Glutamatergic neuron (in vitro differentiated cells): ENCODE measurements at places on chromosomes 5 and 9.

- no peak overlapping the region for H3K4me3 ChIP-seq
- H3K27me3 ChIP-seq, result peaks cover 3% of the 10 kb centered on the region
- no peak overlapping the region for H3K27ac ChIP-seq
Measured at GRCh38 chr9:116654059-116654355, 33.1 kb upstream of the TRIM32 start.

DNA sequence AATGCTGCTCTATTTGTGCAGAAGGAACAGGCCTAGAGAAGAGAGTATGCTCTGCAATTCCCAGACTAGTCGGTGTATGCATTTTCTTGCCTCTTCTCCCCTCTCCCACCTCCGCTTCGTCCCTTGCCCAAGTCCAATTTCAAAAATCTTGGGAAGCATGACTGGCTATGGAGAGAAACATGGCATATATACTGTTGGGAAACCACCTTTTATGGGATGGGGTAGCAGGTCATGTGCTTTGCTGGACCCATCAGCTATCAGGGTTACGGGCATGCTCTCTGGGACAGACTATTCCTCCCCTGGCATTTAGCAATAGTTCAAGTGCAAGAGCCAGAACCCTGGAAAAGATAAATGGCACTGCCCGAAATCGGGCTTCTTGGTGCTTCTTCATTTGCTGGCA, 12.0 kb downstream of the ISL1 start:
- H3K4me3 ChIP-seq, result peak overlapping the region; percentile 36
- H3K36me3 ChIP-seq, result peaks cover 23% of the 10 kb centered on the region
- no peak overlapping the region for H3K27ac ChIP-seq
- no peak for DNase-seq
- H3K4me1 ChIP-seq, result peaks cover 60% of the 10 kb centered on the region
- peaks cover 29% of the 10 kb centered on the region for H3K27me3 ChIP-seq

GRCh38 chr5:130279386-130279785, 375.1 kb downstream of the CHSY3 start:
- no peaks in the 10 kb centered on the region for H3K27me3 ChIP-seq
- H3K4me1 ChIP-seq, result no peaks in the 10 kb centered on the region
- H3K4me3 ChIP-seq, result no peak overlapping the region
- H3K27ac ChIP-seq, result no peak overlapping the region
- no peak for DNase-seq
- no peaks in the 10 kb centered on the region for H3K36me3 ChIP-seq

- H3K36me3 ChIP-seq, result no peaks in the 10 kb centered on the region
- peaks cover 7% of the 10 kb centered on the region for H3K4me1 ChIP-seq
- DNase-seq, result peak; percentile 31
- peaks cover 16% of the 10 kb centered on the region for H3K27me3 ChIP-seq
- H3K4me3 ChIP-seq, result peak overlapping the region; percentile 93
- no peak overlapping the region for H3K27ac ChIP-seq
Measured at GRCh38 chr9:97220894-97221477, 86.5 kb upstream of the CCDC180 start.

GRCh38 chr5:129094924-129095899, 663 bp downstream of the ISOC1 start:
- H3K36me3 ChIP-seq, result no peaks in the 10 kb centered on the region
- peaks cover 3% of the 10 kb centered on the region for H3K27me3 ChIP-seq
- peak; percentile 59 for DNase-seq

DNA sequence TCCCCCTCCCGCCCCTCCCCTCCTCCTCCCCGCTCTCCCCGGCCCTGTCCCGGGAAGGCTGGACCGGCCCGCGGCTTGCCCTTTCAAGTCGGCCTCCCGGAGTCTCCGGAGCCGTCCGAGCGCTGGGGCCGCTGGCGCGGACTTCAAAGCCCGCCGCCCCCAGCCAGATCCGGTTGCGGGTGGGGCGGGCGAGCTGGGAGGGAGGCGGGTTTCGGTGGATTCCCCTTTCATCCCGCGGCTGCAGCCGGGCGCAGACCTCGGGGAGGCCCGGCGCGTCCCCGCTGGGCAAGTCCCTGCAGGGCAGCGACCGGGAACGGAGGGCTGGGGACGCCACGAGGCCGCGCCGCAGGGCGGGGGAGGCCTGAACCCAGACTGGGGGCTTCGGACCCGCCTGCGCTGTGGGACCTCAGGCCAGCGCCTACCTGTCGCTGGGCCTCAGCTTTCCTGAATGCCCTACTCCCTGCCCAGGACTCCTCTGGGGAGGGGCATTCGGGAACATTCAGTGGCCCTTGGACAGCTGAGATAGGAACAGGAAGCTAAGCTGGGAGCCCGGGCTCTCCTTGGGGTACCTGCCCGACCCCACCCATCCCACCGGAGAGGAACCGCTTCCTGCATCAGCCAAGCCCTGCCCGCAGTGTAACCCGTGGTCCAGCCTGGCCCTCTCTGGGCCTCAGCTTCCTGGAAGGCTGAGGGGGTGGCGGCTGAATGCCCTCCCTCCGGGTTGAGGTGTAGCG, 23.4 kb downstream of the C9orf50 start:
- no peak overlapping the region for H3K27ac ChIP-seq
- no peaks in the 10 kb centered on the region for H3K36me3 ChIP-seq
- H3K4me1 ChIP-seq, result peaks cover 22% of the 10 kb centered on the region

- H3K27ac ChIP-seq, result no peak overlapping the region
- no peak overlapping the region for H3K4me3 ChIP-seq
- peaks cover 16% of the 10 kb centered on the region for H3K4me1 ChIP-seq
Measured at GRCh38 chr5:177511796-177512675, 2.4 kb upstream of the DOK3 start.

DNA sequence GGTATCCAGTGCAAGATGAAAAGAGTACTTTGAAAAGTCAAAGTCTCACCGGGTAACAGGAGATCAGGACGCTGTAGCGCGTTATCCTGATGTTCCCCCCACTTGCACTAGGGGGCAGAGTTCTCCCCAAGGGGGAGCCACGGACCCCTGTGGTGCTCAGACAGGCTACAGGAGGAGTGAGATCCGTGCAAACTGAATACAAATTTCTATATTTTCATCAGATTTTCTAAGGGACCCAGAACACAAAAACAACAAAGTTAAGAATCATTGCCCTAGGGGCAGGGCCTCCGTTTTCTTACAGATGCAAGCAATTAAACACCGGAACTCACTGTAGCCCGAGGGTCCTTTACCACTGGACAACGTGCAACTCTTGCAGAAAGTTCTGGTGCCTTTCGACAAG, 2.0 kb downstream of the MYO10 start:
- peak overlapping the region; percentile 83 for H3K4me3 ChIP-seq
- peaks cover 3% of the 10 kb centered on the region for H3K27me3 ChIP-seq
- DNase-seq, result peak; percentile 85

DNA sequence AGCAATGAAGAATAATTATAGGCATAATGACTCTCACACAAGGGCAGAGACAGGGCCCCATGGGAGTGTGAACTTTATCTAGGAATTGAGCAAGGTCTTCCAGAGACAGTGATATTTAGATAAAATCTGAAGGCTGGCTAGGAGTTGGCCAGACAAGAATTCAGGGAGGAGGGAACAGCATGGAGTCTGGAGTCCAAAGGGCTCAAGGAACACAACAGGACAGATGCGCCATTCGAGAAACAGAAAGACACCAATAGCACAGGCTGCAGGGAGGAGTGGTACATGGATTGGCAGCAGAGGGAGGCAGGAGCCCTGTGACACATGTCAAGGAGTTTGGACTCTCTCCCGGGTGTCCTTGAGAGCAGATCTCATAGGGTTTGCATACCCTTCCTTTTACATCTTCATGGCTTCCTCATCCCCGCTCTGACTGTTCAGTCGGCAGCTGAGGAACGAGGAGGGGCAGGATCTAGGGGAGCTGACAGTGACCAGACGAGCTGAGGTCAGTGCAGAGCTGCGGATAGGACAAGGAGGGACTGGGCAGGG, 64.0 kb upstream of the XPA start:
- no peak overlapping the region for H3K4me3 ChIP-seq
- H3K27ac ChIP-seq, result no peak overlapping the region
- no peak for DNase-seq
- no peaks in the 10 kb centered on the region for H3K4me1 ChIP-seq
- H3K36me3 ChIP-seq, result peaks cover 6% of the 10 kb centered on the region

- H3K27ac ChIP-seq, result no peak overlapping the region
- no peaks in the 10 kb centered on the region for H3K4me1 ChIP-seq
- H3K36me3 ChIP-seq, result no peaks in the 10 kb centered on the region
- no peaks in the 10 kb centered on the region for H3K27me3 ChIP-seq
- no peak overlapping the region for H3K4me3 ChIP-seq
Measured at GRCh38 chr9:110919609-110920008, 118.7 kb downstream of the LPAR1 start.

- DNase-seq, result no peak
- no peaks in the 10 kb centered on the region for H3K27me3 ChIP-seq
- H3K4me1 ChIP-seq, result no peaks in the 10 kb centered on the region
- no peak overlapping the region for H3K4me3 ChIP-seq
- no peaks in the 10 kb centered on the region for H3K36me3 ChIP-seq
- no peak overlapping the region for H3K27ac ChIP-seq
Measured at GRCh38 chr5:89972901-89973300, 436.7 kb downstream of the CETN3 start.

DNA sequence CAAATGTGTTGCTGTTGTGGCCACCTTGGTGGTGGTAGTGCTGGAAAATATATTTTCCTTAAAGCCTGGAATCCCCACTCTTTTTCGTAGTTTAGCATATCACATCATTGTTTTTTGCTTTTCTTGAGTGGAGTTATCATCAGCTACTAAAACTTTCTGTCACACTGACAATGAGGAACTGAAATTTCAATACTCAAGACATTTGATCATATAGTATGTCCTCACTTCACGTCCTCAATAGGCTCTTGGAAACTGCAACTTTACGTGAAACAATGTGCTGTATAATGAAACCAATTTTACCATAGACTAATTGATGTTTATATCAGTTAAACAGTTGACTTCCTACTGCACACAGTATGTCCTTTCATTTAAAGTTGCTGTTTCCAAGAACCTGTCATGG, 265.8 kb downstream of the ADGRV1 start:
- H3K27ac ChIP-seq, result no peak overlapping the region
- no peaks in the 10 kb centered on the region for H3K4me1 ChIP-seq
- no peak overlapping the region for H3K4me3 ChIP-seq
- no peaks in the 10 kb centered on the region for H3K36me3 ChIP-seq
- no peaks in the 10 kb centered on the region for H3K27me3 ChIP-seq
- no peak for DNase-seq

- H3K4me3 ChIP-seq, result peak overlapping the region; percentile 95
- H3K27me3 ChIP-seq, result peaks cover 5% of the 10 kb centered on the region
- H3K4me1 ChIP-seq, result peaks cover 9% of the 10 kb centered on the region
Measured at GRCh38 chr5:94618029-94618492, 343 bp downstream of the KIAA0825 start.

GRCh38 chr5:81768935-81769452, 18.1 kb upstream of the SSBP2 start:
- no peak overlapping the region for H3K27ac ChIP-seq
- H3K36me3 ChIP-seq, result no peaks in the 10 kb centered on the region
- H3K4me3 ChIP-seq, result no peak overlapping the region
- no peak for DNase-seq
- no peaks in the 10 kb centered on the region for H3K27me3 ChIP-seq

- H3K27ac ChIP-seq, result no peak overlapping the region
- no peak for DNase-seq
- H3K4me1 ChIP-seq, result peaks cover 12% of the 10 kb centered on the region
- no peak overlapping the region for H3K4me3 ChIP-seq
- no peaks in the 10 kb centered on the region for H3K36me3 ChIP-seq
- H3K27me3 ChIP-seq, result peaks cover 9% of the 10 kb centered on the region
Measured at GRCh38 chr9:136586391-136586953, 40.6 kb upstream of the NOTCH1 start.

DNA sequence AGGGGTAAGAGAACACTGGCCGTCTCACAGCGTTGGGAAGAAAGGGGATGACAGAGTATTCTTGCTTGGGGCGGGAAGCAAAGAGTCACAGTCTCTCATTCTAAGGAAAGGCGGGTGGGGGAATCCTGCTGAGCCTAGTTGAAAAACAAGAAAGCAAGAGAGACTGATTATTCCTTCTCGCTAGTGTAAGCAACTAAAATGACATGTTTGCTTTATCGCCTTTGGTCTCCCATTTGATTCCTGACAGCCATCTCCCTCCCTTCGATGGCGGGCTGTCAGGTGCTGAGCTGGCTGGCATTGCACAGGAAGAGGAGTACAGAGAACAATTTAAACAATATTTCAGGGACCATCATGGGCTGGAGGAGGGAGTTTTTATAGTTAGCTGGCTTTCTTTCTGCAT, 331.3 kb downstream of the ASTN2 start:
- no peaks in the 10 kb centered on the region for H3K36me3 ChIP-seq
- peaks cover 11% of the 10 kb centered on the region for H3K27me3 ChIP-seq
- H3K27ac ChIP-seq, result no peak overlapping the region
- no peak overlapping the region for H3K4me3 ChIP-seq
- DNase-seq, result no peak

DNA sequence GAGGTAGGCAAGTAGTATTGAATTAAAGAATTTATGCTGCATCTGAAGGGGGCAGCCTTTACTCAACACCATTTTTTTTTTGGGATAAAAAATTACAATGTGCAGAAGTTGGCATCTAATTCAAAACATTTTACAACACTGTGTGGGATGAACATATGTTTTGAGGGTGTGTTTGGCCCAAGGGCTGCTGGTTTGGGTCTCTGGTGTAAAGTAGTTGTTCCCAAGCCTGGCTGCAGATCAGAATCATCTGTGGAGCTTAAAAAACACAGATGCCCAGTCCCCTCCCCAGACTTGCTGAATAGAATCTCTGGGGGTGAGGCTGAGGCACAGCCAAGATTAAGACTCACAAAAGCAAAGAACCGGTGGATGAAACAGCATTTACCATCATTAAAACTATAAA, 33.0 kb upstream of the PDZD2 start:
- H3K27me3 ChIP-seq, result no peaks in the 10 kb centered on the region
- no peak overlapping the region for H3K27ac ChIP-seq
- H3K4me3 ChIP-seq, result peak overlapping the region; percentile 38

GRCh38 chr5:45521067-45521466, 175.1 kb downstream of the HCN1 start:
- no peaks in the 10 kb centered on the region for H3K27me3 ChIP-seq
- peak; percentile 70 for DNase-seq
- no peaks in the 10 kb centered on the region for H3K36me3 ChIP-seq
- H3K27ac ChIP-seq, result peak overlapping the region; percentile 43

- H3K4me1 ChIP-seq, result peaks cover 10% of the 10 kb centered on the region
- peaks cover 3% of the 10 kb centered on the region for H3K27me3 ChIP-seq
- no peak overlapping the region for H3K4me3 ChIP-seq
Measured at GRCh38 chr5:127428748-127429147, 88.7 kb upstream of the PRRC1 start.

DNA sequence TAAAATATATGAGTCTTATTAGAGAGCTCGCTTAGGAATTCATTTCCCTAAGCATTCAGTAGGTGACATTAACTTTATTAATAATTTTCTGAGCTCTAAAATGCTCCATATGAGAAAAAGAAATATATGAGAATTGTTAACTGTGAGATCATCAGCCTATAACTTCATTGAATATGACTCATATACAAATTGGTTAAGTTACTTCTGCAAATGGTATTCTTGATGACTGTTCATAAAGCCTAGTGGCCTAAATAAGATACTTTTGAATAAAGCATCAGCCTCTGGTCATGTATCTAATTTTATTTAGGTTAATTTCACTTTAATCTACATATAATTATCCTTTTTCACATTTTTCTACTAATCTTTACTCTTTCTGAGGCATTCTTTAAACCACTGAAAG, 710.2 kb upstream of the ACO1 start:
- H3K27ac ChIP-seq, result no peak overlapping the region
- no peak overlapping the region for H3K4me3 ChIP-seq
- no peaks in the 10 kb centered on the region for H3K4me1 ChIP-seq
- H3K27me3 ChIP-seq, result no peaks in the 10 kb centered on the region

- H3K27ac ChIP-seq, result no peak overlapping the region
- H3K36me3 ChIP-seq, result no peaks in the 10 kb centered on the region
- peaks cover 5% of the 10 kb centered on the region for H3K27me3 ChIP-seq
- no peaks in the 10 kb centered on the region for H3K4me1 ChIP-seq
- no peak overlapping the region for H3K4me3 ChIP-seq
Measured at GRCh38 chr9:133166392-133166791, 2.7 kb upstream of the GBGT1 start.

GRCh38 chr9:82254646-82255367, 266.2 kb downstream of the SPATA31D1 start:
- no peak overlapping the region for H3K4me3 ChIP-seq
- H3K36me3 ChIP-seq, result no peaks in the 10 kb centered on the region
- DNase-seq, result no peak
- no peaks in the 10 kb centered on the region for H3K27me3 ChIP-seq
- H3K4me1 ChIP-seq, result no peaks in the 10 kb centered on the region
- H3K27ac ChIP-seq, result no peak overlapping the region
